Temporal lobe (tissue), 4 donors: ENCODE measurements at places on chromosomes 1 and 21. TPM values are rescaled to one million over a fixed set of nuclear protein-coding genes. Genes with fewer than 3 reads are reported as not detected.

INKA2 gene
- total RNA-seq: 2.7 TPM

FAM3B gene
- total RNA-seq: not detected

NEK7 gene
- 12.8 TPM for total RNA-seq

VHLL gene
- total RNA-seq: 0.25 TPM

PIK3C2B gene
- total RNA-seq: 33.2 TPM
